Omental fat pad (tissue), 4 donors: ENCODE measurements at places on chromosomes 1 and 21. TPM values are rescaled to one million over a fixed set of nuclear protein-coding genes. Genes with fewer than 3 reads are reported as not detected.

DNA sequence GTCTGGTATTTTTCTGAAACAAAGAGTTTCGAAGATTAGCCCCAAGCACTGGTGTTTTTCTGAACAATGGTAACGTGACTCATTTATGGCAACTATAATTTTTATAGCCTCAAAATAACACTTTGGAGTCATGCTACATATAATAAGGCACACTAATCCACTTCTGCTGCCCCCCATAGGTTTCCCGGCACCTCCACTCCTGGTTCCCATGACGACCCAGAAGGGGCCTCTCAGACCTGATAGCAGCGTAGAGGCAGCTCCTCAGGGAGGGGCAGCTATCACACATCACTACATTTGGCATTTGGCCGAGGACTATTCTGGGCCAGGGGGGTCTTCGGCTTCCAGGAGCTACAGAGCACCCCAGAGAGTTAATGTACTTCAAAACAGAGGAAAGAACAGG lies 23.3 kb downstream of the CAPN8 start:
- no peak for DNase-seq

DNA sequence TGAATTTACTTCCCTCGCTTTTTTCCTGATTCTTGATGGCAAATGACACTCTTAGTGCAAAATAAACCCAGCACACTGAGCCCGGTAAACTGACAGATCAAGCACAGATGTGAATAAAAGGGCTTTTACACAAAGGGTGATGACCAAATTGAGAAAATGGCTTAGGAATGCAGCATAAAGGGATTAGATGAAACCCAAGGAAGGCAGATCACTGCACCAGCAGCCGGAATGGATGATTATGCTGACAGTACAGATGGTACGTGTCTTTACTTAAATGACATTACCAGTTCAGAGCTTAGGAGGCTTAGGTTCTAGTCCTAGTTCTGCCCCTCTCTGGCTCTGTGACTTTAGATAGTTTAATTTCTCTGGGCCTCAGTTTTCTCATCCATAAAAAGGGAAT lies 12.0 kb downstream of the PKP1 start:
- no peak for DNase-seq

- no peak for DNase-seq
These were observed 1.7 kb downstream of the WNT9A start for GRCh38 chr1:227945891-227946623.

GRCh38 chr1:155645034-155645598 lies 35.1 kb downstream of the MSTO1 start:
- DNase-seq, result no peak

DNA sequence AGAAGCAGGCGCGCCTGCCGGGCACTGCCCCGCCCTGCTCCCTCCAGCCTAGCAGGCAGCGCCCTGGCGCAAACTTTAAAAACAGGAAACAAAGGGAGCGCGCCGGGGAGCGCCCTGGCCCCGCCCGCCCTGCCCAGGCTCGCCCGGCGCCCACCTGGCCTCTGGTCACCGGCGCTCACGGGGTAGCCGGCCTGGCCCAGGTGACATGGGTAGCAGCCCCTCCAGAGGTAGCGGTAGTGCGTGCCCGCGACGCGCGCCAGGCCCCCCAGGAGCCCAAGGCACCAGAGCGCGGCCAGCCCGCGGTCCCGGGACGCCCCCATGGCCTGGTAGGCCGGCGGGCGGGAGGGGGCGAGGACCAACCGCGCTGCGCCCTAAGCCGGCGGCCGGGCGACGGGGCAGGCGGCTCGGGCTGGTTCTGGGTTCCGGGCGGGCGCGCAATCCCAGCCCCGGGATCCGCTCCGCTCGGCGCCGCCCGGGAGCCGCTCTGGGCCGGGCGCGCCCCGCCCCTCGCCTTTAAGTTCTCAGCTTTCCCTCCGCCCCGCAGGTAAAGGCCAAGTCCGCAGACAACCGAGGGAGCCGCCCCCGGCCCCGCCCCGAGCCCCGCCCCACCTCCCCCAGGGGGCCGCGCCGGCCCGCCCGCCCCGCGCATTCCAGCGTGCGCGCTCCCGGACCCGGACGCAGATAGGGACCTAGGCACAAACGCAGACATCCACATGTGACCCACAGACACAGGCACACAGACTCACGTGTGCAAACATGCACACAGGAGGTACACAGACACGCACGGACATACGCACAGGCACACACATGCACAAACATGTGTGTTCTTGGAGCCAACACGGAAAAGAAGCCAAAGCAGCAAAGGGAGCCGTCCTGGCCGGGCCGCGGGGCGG lies 76.7 kb downstream of the ARHGEF16 start:
- no peak for DNase-seq

The BMP8A gene
- total RNA-seq, result not detected

The GJA5 gene
- total RNA-seq, result 63.2 TPM
